ENCODE measurements at places on chromosomes 7 and 10.

DNA sequence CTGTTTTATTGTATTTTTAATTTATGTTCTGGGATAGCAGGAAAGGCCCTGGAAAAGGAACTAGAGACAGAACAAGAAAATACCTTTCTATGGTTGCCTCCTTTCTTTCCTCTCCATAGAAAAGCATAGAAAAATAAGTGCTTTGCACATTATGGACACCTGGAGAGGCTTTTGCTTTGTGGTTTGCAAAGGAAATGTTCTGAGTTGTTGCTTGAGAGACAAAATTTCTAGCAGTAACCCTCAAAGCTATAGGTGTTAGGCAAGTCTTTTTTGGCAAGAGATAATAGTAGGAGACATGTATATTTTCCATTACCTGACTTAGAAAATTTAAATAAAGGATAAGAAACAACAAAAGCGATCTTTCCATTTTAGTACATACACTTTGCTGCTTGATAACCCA, 378.6 kb upstream of the PRKCQ start:
- no peak for DNase-seq

DNA sequence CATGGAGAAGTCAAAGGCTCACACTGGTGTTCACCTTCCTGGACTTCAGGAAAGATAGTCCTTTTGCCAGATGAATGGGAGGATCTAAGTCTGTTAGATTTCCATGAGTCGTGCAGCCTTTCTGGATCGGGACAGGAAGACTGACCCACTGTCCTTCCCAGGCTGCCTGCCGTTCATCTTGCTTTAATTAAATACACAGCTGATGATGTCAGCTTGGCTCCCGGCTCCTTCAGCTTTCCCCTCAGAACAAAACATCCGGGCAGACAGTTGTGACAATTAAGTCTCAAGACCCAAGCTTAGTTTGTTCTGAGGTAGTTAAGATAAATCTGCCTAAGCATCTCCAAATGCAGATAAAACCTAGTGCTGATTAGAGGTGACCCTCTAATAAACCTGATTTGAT, 58.6 kb downstream of the AUTS2 start:
- DNase-seq, result no peak

GRCh38 chr10:100600218-100600617, 64.5 kb downstream of the HIF1AN start:
- DNase-seq, result no peak

DNA sequence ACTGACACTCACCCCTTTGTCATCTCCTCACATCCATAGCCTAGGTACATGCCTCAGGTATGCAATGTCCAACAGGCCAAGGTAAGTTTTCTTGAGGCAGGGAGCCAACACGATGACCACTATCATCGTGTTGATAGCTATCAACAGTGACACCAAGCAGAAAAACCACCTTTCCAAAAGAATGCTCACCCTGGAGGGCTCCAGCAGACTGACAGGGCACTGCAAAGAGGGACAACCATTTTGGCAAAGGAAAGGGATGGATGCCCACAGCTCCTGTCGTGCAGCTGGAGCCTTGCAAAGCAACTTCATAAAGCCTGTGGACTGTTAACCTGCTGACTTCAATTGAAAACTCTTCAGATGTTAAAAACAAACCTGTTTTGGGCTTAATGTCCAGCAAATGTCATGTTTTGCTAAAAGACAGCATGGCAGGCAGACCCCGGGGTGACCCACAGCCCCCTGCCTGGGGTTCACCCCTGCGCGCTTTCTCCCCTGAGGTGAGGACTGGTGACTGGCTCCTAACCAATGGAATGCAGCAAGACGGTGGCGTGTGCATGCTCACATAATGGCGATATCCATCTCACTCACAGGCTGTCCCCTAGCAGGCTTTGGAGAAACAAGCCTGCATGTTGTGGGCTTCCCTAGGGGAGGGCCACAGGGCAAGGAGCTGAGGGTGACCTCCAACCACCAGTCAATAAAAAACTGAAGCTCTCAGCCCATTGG, 293.8 kb downstream of the TCERG1L start:
- no peak for DNase-seq

- no peak for DNase-seq
Measured at GRCh38 chr10:75899816-75900390, 468.5 kb downstream of the LRMDA start.

DNA sequence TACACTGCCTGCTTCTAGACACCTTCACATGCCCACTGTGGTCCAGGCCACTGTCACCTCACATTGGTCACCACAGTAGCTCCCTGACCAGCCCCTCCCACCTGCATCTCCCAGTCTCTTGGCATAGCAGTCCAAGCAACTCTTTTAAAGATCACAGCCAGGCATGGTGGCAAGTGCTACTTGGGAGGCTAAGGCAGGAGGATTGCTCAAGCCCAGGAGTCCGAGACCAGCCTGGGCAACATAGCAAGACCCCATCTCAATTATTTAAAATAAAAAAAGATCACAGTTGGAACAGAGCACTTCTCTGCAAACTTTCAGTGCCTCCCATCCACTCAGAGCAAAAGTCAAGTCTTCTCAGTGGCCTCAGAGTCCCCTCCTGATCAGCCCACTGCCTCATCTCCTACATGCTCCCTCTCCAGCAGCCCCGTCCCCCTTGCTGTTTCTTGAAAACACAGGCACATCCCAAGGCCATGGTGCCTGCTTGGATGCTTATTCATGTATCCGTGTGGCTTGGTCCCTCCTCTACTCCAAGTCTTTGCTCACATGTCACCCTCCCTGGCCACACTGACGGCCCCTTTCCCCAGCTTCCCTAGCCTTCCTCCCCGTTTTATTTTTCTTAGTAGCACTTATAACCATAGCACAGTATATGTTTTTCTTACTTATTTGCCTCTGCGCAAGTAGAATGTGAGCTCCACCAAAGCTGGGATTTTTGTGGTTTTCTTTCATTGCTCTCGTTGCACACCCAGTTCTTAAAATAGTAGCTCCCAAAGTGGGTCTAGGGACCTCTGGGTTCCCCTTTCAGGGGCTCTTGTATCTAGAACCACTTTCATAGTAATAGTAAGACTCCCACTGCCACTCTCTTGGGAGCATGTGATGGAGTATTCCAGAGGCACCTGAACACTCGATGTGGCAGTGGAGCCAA, 19.5 kb downstream of the TSPAN15 start:
- DNase-seq, result no peak

GRCh38 chr7:155526225-155526624, 20.1 kb downstream of the CNPY1 start:
- no peak for DNase-seq

DNA sequence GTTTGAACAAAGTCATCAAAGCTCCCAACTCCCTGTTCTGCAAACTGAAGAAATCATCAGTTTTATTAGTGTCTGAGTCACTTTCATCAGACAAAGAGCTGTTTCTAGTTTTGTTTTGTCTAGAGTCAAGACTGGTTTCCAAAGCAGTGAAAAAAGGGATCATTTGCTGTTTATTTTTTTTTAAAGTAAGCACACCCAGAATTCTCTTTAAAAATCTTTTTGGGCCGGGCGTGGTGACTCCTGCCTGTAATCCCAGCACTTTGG, 972.0 kb upstream of the CELF2 start:
- no peak for DNase-seq

- no peak for DNase-seq
Measured at GRCh38 chr7:157306846-157307838, 29.7 kb upstream of the DNAJB6 start.

GRCh38 chr10:20778008-20778757, 118.9 kb downstream of the NEBL start:
- DNase-seq, result no peak

- no peak for DNase-seq
Measured at GRCh38 chr7:20305726-20306125, 25.0 kb upstream of the ITGB8 start.

DNA sequence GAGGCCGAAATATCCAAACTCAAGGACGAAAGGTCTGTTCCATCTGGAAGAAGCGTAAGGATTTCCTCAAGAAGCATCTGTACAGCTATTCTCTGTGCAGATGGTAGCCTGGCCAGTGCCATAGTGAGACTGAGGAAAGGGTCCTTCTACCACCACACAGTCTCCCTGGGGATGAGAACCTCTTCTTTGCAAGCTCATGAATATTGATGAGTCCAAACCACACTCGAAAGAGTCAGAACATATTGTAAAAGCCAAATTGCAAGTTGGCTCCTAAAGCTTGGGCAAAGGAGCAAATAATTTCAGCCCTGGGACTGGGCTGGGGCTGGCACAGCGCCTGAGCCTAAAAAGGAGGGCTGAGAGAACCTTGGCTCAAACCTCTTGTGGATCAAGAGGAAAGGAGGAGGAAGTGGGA, 66.1 kb upstream of the PIP4K2A start:
- no peak for DNase-seq

DNA sequence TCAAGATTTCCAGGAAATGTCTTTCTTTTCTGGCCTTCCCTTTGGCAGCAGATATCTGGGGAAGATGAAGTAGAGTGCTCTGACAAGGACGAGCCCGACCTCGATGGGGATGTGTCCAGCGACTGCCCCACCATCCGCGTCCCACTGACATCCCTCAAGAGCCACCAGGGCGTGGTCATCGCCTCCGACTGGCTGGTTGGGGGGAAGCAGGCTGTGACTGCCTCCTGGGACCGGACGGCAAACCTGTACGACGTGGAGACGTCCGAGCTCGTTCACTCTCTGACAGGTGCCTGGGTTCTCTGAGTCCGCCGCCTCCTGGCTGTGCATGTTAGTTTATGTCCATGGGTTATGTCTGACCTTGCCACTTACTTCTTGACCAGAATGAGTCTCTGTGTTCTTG, 47.4 kb downstream of the WDR37 start:
- no peak for DNase-seq

DNA sequence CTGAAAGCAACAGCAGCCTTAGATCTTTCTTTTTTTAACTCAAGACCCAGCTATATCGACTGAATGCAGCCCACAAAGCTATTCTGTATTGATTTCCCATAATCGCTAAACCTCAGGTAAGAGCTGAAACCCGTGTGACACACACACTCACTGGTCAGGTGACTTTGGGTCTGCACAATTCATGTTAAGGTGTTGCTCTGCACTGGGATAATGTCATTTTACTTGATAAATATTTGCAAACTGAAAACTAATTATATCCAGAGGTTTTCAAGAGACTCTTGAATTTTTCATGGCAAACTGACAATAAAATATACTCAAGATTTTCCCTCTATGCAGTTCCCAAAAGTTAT, 33.1 kb downstream of the SCRN1 start:
- no peak for DNase-seq

DNA sequence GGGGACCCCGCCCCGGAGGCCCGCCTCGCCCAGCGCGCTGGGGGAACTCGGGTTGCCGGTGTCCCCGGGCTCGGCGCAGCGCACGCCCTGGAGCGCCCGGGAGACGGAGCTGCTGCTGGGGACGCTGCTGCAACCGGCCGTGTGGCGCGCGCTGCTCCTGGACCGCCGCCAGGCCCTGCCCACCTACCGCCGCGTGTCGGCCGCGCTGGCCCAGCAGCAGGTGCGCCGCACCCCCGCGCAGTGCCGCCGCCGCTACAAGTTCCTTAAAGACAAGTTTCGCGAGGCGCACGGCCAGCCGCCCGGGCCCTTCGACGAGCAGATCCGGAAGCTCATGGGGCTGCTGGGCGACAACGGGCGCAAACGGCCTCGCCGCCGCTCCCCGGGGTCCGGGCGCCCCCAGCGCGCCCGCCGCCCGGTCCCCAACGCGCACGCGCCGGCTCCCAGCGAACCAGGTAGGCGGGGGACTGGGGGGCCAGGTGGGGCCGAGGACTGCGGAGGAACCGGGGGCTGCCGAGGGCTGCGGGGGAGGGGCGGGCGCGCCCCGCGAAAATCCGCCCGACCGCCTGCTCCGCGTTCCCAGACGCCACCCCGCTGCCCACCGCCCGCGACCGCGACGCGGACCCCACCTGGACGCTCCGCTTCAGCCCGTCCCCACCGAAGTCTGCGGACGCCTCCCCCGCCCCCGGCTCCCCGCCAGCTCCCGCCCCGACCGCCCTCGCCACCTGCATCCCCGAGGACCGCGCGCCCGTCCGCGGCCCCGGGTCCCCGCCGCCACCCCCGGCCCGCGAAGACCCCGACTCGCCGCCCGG, 574 bp downstream of the UTF1 start:
- no peak for DNase-seq

- DNase-seq, result no peak
Measured at GRCh38 chr10:50392966-50393718, 141.8 kb upstream of the ASAH2 start.

DNA sequence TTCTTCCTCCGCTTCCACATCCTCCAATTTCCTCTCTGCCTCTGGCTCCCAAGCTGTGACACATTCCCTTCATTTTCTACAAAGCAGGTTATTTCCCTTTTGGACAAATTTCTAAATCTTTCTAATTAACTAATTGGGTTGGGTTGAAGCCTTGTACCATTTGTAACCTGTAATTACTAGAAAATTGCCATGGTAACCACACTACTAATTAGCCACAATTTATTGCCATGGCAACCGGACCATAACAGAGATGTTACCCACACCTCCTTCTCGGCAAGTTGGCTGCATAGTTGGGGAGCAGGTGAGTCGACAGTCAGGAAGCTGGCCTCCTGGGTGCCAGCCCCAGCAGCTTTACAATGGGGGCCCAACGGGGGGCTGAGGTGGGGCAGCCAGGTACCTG, 61.6 kb downstream of the GOLGA7B start:
- DNase-seq, result no peak

DNA sequence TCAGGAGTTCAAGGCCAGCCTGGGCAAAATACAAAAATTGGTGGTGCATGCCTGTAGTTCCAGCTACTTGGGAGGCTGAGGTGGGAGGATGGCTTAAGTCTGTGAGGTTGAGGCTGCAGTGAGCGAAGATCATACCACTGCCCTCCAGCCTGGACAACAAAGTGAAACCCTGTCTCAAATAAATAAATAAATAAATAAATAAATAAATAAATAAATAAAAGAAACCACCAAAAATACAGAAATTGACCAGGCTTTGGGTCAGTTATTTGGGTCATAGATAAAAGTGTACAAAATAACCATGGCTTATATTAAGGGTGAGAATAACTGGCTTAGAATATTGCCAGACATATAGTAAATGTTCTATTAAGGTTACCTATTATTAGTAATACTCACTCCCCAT, 129.2 kb downstream of the NEUROD6 start:
- no peak for DNase-seq

GRCh38 chr10:72315611-72316385, 38.9 kb downstream of the DNAJB12 start:
- no peak for DNase-seq

DNA sequence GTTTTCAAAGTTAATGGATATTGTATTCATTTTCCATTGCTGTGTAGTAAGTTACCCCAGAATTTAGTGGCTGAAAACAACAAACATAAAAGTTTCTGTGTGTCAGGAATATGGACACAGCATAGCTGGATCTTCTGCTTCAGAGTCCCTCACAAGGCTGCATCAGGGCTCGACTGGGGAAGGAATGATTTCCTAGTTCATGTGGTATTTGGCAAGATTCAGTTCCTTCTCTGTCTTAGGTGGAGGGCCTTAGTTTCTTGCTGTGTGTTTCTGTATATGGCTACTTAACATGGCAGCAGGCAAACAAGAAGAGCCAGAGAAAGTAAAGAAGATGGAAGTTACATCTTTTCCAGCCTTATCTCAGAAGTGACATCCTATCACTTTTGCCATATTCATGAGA, 51.1 kb downstream of the TPST1 start:
- DNase-seq, result no peak

Measured in effector CD8-positive, alpha-beta T cell (primary cell).